ENCODE measurements at places on chromosomes 7 and 10. TPM values are rescaled to one million over a fixed set of nuclear protein-coding genes. Genes with fewer than 3 reads are reported as not detected.
A peak's percentile ranks its signal among the peaks of the same experiment; 100 is the strongest.

C10orf67 gene
- not detected for total RNA-seq

H2BK1 gene
- total RNA-seq = 0.69 TPM

NODAL gene
- 0.30 TPM for total RNA-seq

ICA1 gene
- 16.4 TPM for total RNA-seq

- H3K36me3 ChIP-seq = no peaks in the 10 kb centered on the region
- peak; percentile 35 for DNase-seq
- peak overlapping the region; percentile 7 for H3K4me3 ChIP-seq
- H3K4me1 ChIP-seq = peaks cover 16% of the 10 kb centered on the region
- H3K27ac ChIP-seq = no peak overlapping the region
Observed at GRCh38 chr10:62433181-62433692, 59.1 kb downstream of the ZNF365 start.

Measured in HCT116 (cell line).